ENCODE measurements at places on chromosomes 1 and 21.

DNA sequence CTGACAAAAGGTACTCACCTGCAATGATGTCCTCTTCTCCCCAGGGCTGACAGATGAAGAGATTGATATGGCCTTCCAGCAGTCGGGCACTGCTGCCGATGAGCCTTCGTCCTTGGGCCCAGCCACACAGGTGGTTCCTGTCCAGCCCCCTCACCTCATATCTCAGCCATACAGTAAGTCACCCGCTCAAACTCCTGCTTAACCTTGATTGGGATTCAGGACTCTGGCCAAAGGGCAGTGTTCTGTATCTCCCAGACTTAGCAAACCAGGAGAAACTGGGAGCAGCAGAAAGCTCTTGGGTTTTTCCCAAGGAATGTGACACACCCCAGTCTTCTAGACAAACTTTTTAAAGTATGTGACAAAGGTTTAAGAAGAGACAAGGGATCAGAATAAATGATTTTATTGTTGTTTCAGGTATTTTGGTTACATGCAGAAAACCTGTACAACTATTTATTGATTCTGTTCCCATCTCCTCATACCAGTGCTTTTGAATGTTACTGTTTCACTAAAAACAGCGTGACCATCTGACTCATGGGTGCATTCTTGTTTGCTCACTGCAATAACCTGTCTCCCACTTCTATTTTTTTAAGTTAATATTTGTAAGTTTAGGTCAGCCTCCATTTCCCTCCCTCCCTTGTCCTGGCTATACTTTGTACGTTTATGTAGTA is 124.6 kb downstream of the PEX14 start:
- DNase-seq: no peak

GRCh38 chr1:118117521-118117920 is 67.5 kb downstream of the SPAG17 start:
- no peak for DNase-seq

DNA sequence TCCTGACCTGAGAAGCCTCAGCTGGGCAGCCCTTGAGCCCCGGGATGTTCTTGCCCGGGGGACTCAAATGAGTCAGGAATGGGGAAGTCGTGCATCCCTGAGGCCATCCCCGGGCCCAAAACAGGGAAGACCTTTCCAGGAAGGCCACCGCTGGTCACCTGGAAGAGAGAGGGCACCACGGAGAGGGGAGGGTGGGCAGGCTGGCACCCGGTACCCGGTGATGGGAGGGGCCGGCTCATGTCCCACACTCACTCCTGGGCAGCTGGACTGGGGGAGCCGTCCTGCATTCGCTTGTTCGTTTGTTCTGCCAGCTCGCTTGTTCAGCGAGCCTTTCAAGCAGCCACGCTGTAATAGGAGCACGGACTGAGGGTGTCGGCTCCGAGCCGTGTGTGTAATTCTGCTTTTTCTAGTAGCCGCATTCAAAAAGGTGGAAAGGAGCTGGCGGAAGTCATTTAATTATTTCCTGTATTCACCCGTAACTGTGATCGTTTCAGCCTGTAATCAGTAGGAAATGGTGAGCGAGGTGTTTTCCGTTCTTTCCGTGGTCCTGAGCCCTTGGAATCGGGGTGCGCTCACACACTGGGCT is 48.4 kb upstream of the CCDC27 start:
- no peak for DNase-seq

- DNase-seq: no peak
These were observed 87.1 kb upstream of the COL6A1 start for GRCh38 chr21:45894450-45894825.

DNA sequence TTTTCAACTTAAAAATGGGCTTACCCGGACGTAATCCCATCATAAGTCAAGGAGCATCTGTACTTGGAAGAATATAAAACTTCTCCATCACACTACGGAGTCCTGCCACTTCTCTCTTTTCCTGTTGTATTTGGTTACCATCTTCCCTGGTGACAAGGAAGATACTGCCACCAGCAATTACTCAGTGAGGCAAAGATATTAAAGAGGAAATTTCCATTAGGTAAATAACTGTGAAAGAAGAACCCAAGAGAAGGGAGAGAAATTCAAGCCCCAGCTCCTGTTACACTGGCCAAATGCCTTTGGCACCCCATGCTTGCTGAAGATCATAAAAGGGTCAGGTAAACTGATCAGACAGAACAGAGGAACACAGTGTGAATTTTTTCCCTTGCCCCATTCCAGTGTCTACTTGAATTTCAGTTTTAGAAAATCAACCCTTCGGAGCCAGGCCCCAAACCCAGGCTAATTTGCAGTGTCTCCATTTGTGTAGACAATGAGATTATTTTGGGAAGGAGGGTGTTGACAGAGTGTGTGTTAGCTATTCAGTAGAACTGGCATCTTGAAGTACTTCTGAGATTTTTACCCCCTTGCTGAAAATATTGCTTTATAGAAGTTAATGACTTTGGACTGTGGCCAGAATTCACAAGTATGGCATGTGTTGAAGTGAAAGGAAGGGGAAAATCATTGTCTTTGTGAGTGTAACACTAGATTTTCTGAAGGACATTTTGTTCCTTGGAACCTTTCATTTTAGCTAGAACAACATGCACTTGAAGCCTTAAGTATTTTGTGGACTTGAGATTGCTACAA is 167.1 kb downstream of the DHRS3 start:
- no peak for DNase-seq

DNA sequence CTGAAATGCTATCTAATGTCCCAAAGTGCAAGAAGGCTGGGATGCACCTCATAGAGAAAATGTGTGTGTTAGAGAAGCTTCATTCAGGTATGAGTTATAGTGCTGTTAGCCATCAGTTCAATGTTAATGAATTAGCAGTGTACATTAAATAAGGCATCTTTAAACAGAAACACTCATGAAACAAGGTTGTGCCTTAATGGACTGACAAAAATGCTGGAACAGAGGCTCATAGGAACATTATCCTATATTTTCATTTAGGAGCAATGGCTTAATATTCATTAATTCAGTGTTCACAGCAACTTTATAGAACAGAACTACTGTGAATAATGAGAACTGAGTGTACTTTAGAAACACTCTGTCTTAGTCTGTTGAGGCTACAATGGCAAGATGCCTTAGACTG is 15.2 kb upstream of the FAM89A start:
- DNase-seq: no peak

Data from progenitor cell of endocrine pancreas (in vitro differentiated cells).